ENCODE measurements at places on chromosomes 12 and 14.

- DNase-seq = no peak
These were observed 443.4 kb downstream of the BCAT1 start for GRCh38 chr12:24505366-24506015.

DNA sequence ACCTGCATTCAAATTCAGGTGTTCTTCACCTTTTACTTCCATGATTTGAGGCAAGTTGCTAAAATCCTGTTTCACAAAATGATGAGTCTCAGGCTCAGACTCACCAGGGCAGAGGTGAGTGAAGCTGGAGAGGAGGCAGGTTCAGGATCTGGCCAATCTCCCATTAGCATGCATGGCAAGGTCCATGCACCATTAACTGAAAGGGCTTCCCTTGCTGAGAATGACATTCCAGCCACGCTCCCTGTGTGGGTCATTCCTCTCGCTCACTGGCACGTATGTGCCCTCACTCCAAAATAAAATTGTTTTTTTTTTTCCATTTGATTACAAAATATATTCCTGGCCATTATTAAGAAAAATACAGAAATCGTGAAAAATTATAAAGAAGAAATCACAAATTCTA is 257.6 kb downstream of the C12orf75 start:
- DNase-seq = no peak

GRCh38 chr14:99794151-99794780 is 1.1 kb downstream of the EML1 start:
- no peak for DNase-seq

- no peak for DNase-seq
These were observed 100.5 kb upstream of the LMNTD1 start for GRCh38 chr12:25653487-25654175.

- DNase-seq = no peak
These were observed 10.3 kb upstream of the MTA1 start for GRCh38 chr14:105409364-105409763.

DNA sequence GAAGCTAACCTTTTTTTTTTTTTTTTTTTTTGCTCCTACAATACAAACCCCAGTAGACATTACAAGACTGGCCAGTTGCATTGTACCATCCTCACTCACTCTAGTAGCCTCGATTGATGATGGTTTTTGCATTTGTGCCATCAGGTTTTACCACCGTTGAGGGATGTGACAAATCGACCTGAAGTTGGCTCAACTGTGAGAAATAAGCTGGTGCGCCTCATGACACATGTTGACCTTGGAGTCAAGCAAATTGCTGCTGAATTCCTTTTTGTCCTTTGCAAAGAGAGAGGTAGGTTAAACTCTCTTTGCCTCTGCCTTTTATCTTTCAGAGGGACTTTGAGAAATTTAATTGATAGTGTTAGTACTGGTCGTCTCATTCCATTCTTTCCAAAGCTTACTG is 76.8 kb downstream of the RIC8B start:
- no peak for DNase-seq

- DNase-seq = no peak
These were observed 85.6 kb downstream of the GLT1D1 start for GRCh38 chr12:128938886-128939285.

Measured in GF-D8 (cell line).